ENCODE measurements at places on chromosomes 3 and 15.

- no peak for DNase-seq
Observed at GRCh38 chr15:63274427-63274826, 3.0 kb upstream of the APH1B start.

GRCh38 chr3:128480717-128481437 lies 12.1 kb downstream of the GATA2 start:
- no peak for DNase-seq

DNA sequence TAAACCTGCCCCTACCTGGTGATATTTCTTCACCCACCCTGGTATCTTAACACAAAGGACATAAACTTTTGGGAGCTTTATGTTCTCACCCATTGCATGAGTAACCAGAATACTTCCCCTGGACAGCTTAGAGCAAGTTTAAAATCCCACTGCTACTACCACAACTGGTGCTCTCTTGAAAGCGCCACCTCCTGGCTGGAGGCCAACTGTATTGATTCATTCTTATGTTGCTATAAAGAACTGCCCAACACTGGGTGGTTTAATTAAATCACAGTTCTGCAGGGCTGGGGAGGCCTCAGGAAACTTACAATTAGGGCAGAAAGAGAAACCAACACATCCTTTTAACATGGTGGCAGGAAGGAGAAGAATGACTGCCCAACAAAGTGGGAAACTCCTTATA lies 592.4 kb downstream of the EPHA3 start:
- no peak for DNase-seq

- no peak for DNase-seq
Observed at GRCh38 chr3:189236352-189236751, 64.6 kb downstream of the TPRG1 start.

- no peak for DNase-seq
Observed at GRCh38 chr15:68370768-68371151, 61.2 kb downstream of the ITGA11 start.

GRCh38 chr3:49769286-49769915 lies 16.9 kb downstream of the IP6K1 start:
- DNase-seq, result no peak

- no peak for DNase-seq
Observed at GRCh38 chr3:144221761-144222160, 250.1 kb downstream of the DIPK2A start.

DNA sequence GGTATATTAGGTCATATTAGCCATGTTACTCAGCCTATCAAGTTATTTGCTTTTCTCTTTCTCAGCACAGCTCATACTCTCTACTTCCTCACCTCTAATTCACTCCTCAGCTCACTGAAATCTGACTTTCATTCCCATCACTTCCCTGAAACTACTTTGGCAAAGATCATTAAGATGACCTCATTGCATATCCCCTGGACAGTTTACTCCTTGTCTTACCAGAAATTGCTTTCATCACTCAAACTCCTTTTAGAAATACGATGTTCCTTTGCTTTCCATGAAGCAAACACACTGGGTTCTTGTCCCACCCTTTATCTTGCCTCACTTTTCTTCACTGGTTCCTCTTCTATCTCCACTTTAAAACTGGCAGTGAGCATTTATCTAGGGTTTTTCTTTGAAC lies 354.4 kb downstream of the TUSC7 start:
- DNase-seq, result no peak

- no peak for DNase-seq
Observed at GRCh38 chr15:43186003-43186353, 775 bp downstream of the CCNDBP1 start.

DNA sequence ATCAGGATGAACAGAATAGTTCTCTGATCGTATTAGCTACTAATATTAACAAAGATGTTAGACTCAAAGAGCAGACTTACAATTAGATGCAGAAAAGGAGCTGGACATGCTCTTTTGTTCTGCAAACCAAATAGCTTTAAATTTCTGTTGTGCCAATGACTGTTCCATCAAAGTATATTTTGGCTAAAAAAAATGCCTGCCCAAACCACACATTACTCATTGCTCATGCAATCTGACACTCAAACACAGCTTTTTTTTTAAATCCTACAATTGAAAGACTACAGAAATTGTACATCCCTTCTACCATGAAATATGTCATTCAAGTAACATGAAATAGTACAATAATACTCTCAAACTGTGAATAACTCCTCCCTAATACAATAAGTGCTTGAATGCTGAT lies 48.6 kb downstream of the SHOX2 start:
- no peak for DNase-seq

- DNase-seq, result no peak
Observed at GRCh38 chr15:84081391-84082168, 154.0 kb upstream of the GOLGA6L4 start.

DNA sequence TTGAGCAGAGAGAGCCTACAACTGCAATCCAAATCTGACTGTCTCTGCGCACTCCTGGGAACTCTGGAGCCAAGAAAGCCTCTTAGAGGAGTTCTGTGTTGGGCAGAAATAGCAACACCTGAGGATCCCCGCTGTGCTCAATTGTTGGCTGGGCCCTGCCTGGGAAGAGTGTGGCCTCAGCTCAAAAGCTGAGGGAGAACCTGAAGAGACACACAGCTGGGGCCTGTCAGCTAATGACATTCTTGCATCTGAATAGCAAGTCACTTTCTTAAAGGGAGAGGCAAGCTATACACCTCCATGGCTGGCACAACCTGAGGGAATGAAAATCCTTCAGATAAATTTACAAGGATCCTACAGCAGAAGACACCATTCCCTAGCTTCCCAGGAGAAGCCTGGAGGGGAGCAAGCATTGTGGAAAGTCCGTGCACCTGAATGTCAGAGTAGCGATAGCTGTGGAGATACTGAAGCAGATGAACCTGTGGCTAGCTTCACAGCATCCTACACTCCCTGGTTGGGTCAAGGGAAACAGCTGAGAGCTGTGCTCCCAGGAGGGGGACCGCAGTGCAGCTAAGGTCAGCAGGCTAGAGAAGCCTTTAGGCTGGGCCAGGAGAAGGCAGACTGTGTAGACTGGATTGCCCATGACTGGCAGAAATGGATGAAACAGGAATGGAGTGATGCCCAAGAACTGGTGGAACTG lies 159.9 kb upstream of the PFN2 start:
- DNase-seq, result no peak

DNA sequence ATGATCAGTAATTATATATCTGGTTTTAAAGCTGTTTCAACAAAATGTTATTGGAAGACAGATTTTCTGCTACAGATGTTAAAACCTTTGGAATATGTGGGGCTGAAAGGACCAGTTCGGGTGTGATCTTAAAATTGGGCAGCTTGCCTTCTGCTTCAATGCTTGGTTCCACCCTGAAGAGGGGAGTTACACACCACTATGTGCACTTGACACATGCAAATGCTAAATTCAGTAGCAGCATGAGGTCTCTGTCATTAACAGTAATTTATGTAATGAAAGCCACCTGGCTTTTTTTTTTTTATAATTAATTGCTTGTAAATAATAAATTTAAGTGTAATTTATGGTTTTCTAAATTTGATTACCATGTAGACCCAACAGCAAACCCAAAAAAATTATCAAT lies 24.6 kb downstream of the CDIN1 start:
- no peak for DNase-seq

GRCh38 chr3:67723863-67724262 lies 69.5 kb upstream of the SUCLG2 start:
- DNase-seq, result no peak

GRCh38 chr3:26369133-26369532 lies 253.4 kb upstream of the LRRC3B start:
- DNase-seq, result no peak

GRCh38 chr3:72721683-72722381 lies 126.4 kb downstream of the SHQ1 start:
- no peak for DNase-seq

GRCh38 chr3:109930582-109930981 lies 593.2 kb upstream of the DPPA4 start:
- DNase-seq, result no peak

DNA sequence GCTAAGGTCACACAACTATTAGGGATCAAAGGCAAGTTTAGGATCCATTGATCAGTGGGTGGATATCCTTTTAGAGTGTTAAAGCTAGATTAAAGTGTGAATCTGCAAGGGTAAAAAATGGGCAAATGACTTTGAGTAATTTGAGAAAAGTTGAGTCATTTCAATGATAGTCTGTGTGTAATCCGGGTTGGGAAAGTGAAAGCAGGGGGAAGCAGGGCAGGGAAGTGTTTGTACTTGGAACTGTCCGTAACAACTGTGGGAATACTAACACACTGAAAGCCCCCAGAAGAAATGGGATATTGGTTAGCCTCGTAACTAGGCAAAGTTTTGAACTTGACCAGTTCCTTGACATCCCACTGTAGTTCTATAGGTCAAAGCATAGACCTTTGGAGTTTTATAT lies 187.2 kb upstream of the SLITRK3 start:
- no peak for DNase-seq

GRCh38 chr3:45664578-45664977 lies 24.6 kb upstream of the SACM1L start:
- no peak for DNase-seq

DNA sequence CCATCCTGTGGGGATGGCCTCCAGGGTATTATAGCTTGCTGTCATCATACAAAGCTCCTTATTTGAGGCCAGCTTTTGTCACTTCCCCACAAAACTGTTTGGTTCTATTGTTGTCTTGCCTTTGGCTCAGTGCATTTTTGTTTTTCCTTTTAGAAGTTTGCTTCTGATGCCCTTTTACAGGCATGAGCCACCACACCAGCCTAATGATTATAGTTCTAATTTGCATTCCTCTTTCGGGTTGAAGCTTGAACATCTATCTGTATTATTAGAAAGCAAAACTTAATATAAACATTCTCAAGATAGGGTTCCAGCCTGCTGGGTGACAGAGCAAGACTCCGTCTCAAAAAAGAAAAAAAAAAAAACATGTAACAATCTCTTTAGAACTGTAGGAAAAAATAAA lies 39.8 kb downstream of the SMARCC1 start:
- no peak for DNase-seq

DNA sequence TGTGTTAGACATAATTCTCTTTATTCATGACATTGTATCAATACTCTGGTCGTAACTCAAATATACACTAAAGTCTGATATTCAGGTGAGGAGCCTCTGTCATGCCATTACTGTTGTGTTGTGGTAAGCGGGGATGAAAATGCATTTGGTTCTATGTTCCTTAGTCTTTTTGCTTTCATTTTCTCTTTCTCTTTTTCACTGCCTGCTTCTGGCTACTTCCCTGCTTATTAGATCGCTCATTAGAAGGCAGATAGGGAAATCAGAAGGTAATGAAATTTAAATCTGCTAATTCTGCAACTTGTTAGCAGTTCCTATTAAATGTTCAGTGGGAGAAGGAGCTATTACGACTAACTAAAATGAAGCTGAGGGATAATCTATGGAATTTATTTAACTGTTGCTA lies 345.0 kb downstream of the GRM7 start:
- no peak for DNase-seq

DNA sequence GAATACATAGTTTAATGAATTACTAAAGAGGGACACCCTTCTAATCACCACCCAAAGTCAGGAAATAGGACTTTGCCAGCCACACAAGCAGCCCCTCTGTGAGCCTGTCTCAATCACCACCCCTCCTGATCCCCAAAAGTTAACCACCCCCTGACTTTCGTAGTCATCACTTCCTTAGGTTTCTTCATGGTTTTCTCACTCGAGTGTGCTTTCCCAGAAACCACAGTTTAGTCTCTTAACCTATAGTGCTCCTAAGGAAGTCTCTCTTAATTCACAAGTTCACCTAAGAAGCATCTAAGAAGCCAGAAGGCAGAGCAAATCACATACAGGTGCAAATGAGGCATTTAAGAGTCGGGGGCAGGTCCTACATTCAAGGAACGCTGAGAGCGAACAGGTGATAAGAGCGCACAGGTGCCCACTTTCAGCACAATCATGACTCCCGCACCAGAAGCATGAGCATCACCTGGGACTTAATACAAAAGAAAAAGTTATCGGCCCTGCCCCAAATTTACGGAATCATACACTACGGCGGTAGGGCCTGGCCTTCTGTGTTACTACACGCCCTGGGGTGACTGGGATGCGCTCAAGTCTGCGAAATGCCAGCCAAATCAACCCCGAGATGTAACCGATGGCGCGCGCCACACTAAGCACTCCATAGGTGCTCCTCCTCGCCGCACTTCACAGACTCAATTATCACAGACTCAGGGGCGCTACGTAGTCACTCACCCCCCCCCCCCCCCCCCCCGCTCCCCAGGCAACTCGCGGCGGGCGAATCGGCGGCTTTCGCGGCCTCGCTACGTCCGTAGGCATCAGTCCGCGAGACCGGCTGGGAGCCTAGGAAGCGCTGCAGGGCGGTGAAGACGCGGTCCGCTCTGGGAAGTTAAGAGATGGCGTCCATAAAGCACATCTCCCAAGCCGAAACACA lies 815 bp downstream of the ULK4 start:
- DNase-seq, result no peak

- no peak for DNase-seq
Observed at GRCh38 chr3:135192929-135193328, 397.9 kb downstream of the EPHB1 start.

DNA sequence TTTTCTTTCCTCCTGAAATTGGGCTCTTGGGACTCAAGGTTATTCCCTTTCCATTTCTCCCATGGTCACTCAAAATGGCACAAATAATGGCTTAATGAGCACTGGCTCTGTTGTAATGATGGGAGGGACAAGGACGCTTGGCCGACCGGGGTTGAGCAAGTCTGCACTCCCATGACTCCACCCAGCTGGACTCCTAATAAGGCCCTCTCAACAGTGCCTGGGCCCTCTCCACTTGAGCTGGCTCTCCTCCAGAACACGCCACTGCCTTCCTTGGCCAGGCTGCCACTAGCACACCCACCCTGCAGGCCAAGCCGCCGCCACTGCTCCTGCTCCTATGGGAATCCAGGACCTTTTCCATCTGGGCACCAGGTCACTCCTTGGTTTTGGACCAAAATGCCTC lies 42.3 kb downstream of the ADCY5 start:
- DNase-seq, result no peak

Data from NCI-H1048 (cell line).